Motor neuron (in vitro differentiated cells): ENCODE measurements at places on chromosomes 1 and 21.
A peak's percentile ranks its signal among the peaks of the same experiment; 100 is the strongest.

DNA sequence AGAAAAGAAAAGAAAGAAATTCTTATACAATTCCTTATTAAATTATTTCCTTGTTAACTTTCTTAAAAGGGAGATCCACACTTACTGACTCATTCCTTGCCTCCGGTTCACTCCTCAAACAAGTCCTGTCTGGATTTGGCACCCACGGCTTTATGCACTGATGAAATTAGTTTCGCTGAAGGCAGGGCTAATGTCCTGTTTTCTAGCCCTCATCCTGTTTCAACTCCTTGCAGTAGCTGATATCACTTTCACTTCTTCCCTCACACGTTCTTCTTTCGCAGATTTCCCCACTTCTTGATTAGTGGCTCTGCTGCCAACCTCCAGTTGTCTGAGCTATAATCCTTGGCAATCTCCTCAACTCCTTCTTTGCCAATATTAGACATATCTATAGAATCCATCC lies 215.2 kb downstream of the URB2 start:
- ATAC-seq: no peak

DNA sequence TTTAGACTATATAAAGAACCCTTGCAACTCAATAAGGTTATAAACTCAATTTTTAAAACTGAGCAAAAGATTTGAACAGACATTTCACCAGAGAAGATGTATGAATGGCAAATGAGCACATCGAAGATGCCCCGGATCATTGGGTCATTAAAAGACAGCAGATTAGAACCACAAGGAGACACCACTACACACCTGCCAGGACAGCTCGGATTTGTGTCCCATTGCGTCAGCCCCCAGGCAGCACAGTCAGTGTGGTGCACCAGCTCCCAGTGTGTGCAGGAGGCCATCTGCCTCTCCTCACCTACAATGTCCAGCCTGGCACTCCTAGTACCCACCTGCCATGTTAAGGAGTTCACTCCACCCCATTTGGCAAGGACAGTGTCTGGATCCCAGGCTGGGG lies 61.1 kb upstream of the LRP8 start:
- no peak for ATAC-seq

DNA sequence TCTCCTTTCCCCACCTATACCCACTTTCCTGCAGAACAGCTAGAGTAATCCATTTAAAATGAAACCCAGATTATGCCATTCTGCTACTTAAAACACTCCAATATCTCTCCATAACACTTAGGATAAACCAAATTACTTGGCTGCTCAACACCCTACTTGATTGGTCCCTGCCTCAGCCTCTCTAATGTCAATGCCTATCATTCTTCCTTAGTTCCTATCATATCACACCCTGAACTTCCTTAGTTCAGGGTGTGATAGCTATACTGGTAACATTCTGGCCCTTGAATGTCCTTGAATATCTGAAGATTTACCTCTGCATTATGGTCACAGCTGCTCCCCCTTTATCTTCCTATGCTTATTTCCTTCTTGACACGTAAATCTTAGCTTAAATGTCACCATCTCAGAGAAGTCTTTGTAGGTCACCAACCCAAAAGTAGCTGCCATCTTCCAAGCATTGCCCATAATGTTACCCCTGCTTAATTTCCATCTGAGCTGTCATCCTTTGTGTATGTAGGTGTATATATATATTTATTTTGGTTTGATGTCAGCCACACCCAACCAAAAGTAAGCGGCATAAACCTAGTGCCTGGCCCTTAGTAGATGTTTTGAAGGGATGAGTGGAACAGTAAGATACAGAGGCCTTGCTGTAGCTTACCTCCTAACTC lies 379.8 kb downstream of the PTPRC start:
- ATAC-seq: no peak

DNA sequence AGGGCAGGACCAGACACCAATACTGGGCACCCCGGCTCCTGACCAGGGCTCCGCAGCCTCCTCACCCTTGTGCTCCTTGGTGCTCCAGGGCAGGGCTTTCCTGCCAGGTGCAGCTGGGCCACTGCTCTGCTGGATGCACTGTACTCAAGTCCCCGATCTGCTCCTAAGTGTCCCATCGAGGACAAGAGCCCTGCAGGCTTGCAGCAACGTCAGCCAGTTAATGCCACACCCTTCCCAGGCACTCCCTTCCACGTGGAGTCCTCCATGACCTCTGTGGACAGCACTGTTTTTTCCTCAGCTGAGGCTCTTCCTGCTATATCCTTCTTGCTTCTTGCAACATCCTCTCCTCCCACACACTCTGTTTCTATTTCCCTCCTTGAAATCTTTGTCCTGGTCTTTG lies 94.0 kb upstream of the NGF start:
- no peak for ATAC-seq

- ATAC-seq: peak; percentile 97
Measured at GRCh38 chr1:44842862-44843655, at the start of gene PTCH2. Gene PTCH2, minus strand, starts transcription at chr1:44843253. Its CDS starts 321 bp downstream, at chr1:44842932.

DNA sequence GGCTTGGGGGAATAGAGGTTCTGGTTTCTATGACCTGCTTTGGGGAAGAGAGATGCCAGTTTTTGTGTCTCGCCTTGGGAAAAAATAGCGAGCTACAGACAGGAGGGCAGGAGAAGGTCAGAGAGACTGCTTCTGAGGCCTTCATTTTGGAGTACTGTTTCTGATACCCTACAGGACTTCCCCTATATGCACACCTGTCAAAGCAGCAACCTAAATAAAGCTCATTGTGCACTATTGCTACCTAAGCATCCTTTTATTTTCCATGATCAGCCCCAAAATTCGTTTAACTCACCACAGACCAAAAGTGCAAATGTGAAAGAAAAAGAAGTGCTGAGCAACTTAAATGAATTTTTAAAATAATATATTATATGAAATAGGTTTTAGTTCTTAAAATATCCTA lies 145.6 kb upstream of the CHRM3 start:
- no peak for ATAC-seq
